Heart left ventricle (tissue), 16 donors: ENCODE measurements at places on chromosomes 11 and 22. TPM values are rescaled to one million over a fixed set of nuclear protein-coding genes. Genes with fewer than 3 reads are reported as not detected.

APOL4 gene
- total RNA-seq: 5.7 TPM

SELENOO gene
- 17.3 TPM for total RNA-seq

USP2 gene
- 138 TPM for total RNA-seq

PKDREJ gene
- total RNA-seq: 0.13 TPM

OR52N4 gene
- total RNA-seq: not detected

MMP8 gene
- not detected for total RNA-seq

GPR83 gene
- 0.05 TPM for total RNA-seq

NCF4 gene
- 2.4 TPM for total RNA-seq

SLC17A6 gene
- not detected for total RNA-seq

SLC22A8 gene
- total RNA-seq: not detected

NFRKB gene
- total RNA-seq: 14.5 TPM

OR10A4 gene
- not detected for total RNA-seq

SLC29A2 gene
- total RNA-seq: 9.3 TPM

ASRGL1 gene
- total RNA-seq: 3.2 TPM

CCDC15 gene
- 0.18 TPM for total RNA-seq

CLDN5 gene
- 19.3 TPM for total RNA-seq

OR52A1 gene
- not detected for total RNA-seq

PHOX2A gene
- not detected for total RNA-seq

SCN4B gene
- total RNA-seq: 12.7 TPM

VSIG2 gene
- total RNA-seq: 1.3 TPM

UBQLNL gene
- 0.14 TPM for total RNA-seq

CNIH2 gene
- not detected for total RNA-seq

KCNK4 gene
- not detected for total RNA-seq

TUB gene
- 11.7 TPM for total RNA-seq

BDNF gene
- 2.8 TPM for total RNA-seq

OR4C46 gene
- not detected for total RNA-seq

APOBEC3H gene
- not detected for total RNA-seq

IGLL5 gene
- 1.2 TPM for total RNA-seq

FAM83F gene
- 6.3 TPM for total RNA-seq

ST14 gene
- total RNA-seq: 0.43 TPM

KRTAP5-9 gene
- total RNA-seq: not detected

OR56A3 gene
- not detected for total RNA-seq
